ENCODE measurements at places on chromosomes 1 and 21. TPM values are rescaled to one million over a fixed set of nuclear protein-coding genes. Genes with fewer than 3 reads are reported as not detected.

The S100A14 gene
- total RNA-seq: 411 TPM

DNA sequence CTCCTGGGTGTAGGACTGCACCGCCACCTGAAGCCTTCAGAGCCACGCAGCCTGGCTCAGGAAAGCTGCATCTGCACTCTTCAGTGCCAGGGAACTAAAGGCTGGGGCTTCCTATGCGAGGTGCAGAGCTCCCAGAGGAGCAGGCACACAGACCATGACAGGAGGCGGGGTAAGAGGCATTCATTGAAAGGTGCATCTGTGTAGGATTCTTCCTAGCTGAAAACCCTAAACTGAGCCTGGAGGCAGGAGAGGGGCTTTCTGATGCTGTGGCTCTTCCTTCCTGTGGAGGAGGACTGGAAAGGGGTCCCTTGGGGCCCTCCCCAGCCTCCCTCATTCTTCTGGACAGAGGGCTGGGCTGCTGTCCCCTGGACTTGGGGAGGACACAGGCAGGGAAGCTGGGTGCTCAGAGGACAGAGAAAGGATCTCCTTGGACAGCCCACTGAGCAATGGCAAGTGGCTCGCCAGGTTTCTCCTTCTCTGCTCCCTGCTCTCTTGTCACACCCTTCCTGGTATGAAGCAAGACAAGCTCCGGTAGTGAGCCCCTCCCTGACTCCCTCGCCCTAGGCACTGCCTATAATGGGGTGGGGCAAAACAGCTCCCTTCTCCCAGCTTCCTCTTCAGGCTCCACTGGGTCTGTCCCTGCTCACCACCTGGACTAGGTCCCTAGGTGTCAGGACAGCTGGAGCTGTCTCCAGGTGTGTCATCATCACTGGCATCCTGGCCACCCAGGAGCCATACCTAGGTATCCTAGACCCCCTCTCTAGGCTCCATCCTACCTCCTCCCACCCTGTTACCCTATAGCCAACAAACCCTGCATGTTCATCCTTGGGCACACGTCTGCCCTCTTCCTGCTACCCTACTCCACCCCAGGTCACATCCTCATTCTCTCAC is 20.0 kb downstream of the S100A6 start:
- peak; percentile 87 for DNase-seq
- H3K4me3 ChIP-seq: peak overlapping the region; percentile 42
- peak overlapping the region; percentile 85 for H3K27ac ChIP-seq

DNA sequence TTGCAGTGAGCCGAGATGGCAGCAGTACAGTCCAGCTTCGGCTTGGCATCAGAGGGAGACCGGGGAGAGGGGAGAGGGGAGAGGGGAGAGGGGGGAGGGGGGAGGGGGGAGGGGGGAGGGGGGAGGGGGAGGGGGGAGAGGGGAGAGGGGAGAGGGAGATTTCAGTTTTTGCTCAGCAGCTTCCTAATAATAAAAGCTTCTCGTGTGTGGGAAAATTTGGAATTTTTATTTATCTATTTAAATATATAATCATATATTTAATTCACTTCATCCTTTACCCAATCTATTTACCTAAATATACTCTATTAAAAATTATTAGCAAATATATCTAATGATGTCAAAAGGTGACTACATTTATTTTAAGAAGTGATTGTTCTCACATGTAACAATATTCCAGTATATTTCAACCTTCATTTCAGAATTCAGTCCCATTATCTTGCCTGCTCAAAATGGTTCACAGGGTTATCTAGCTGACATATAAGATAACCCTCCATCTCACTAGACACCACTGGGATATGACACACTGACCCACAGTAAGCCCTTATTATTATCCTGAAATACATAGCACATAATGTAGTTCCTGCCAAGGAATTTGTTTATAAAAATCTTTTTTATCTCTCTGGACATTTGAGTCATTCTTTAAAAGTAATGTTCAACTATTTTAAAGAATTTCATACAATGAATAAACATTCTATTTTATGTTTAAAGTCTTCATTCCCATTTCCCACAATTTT is 105.9 kb downstream of the GPATCH2 start:
- DNase-seq: no peak
- no peak overlapping the region for H3K27ac ChIP-seq
- H3K4me3 ChIP-seq: no peak overlapping the region
- H3K27me3 ChIP-seq: no peaks in the 10 kb centered on the region
- H3K36me3 ChIP-seq: no peaks in the 10 kb centered on the region

DNA sequence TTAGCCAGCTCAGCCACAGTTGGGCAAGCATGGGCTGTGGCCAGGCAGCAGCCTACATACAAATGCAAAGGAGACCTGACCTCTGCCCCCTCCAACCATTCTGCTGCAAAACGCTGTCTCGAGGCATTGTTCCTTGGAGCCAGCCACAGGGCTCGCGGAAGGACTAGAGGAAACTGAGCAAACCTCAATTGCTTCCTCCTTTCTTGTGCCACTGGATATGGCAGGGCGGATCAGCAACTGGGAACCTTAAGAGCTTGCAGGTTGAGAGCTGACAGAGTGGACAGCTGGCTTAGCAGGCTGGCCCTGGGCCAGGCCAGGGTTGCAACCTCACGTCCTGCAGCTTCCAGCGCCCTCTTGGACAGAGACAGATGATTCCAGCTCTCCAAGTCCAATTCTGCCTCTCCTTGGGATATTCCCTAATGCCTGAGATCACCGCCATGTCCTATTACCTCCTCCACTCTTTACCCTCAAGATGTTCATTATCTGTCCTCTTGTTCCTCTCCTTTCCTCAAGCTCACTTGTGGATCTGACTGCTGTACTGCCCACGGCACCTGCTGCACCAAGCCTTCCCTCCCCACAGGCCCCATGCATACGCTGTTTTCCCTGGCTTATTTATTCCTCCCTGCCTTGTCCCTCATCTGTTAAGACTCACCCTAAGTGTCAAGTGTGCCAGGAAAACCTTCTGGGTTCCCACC is 67.5 kb downstream of the SDC3 start:
- H3K4me1 ChIP-seq: no peaks in the 10 kb centered on the region
- H3K4me3 ChIP-seq: no peak overlapping the region
- DNase-seq: no peak
- no peaks in the 10 kb centered on the region for H3K36me3 ChIP-seq
- H3K27ac ChIP-seq: no peak overlapping the region

Data from PC-9 (cell line).